ENCODE measurements at places on chromosomes 6 and 20.

DNA sequence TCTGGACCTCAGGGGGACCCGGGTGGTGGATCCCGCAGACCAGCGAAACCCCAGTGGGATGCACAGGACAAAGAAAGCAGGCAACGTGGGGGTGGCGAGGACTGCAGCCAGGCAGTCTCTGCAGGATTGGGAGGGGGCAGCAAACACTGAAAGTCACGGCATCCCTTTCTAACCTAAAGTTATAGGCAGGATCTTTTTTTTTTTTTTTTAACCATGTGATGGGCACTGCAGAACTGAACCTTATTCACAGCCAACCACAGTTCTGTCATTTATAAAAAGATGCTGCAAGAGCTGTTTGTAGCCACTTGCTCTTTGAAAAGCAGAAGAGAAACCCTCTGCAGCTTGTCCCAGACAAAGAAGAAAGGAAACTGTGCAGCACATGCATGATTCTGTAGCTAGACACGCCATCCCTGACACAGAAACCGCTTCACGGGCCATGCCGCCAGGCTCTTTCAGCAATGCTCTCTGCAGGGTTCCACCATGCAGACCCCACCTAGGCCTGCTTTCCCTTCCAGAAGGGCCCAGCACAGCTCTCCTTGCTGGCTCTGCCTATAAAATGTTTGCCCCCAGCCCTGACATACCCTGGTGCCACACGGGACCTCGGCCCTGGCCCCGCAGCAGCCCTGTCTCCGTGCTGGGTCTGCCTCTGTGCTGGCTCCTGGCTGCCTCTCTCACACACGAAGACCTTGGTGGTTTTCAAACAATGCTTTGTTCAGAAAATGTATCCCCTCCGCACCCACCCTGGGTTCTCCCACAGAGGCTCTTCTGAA, 70.8 kb downstream of the PYGB start:
- no peak for DNase-seq

- DNase-seq: no peak
Measured at GRCh38 chr20:5342021-5342420, 25.3 kb upstream of the PROKR2 start.

- DNase-seq: no peak
Measured at GRCh38 chr6:132934496-132934895, 120.1 kb downstream of the RPS12 start.

- DNase-seq: no peak
Measured at GRCh38 chr20:13295637-13296036, 74.6 kb downstream of the ISM1 start.

- DNase-seq: no peak
Measured at GRCh38 chr6:129498950-129499842, 210.8 kb downstream of the ARHGAP18 start.

DNA sequence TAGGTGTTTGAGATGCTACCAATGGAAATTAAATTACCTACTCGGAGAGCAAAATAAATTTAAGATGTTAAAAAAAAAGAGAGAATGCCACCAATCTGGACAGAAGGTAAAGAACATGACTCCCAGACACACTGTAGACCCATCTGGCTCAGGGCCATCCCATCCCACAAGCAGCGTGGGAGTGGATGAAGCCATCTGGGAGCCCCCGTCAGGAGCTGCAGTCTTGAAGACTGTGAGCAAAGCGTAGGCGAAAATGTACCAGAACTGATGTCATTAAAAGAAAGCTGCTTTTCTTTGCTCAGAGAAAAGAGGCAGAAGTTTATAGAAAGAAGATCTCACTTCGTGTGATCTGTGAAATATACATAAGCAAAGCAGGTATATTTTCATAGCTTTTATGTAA, 815.7 kb downstream of the QKI start:
- DNase-seq: no peak

DNA sequence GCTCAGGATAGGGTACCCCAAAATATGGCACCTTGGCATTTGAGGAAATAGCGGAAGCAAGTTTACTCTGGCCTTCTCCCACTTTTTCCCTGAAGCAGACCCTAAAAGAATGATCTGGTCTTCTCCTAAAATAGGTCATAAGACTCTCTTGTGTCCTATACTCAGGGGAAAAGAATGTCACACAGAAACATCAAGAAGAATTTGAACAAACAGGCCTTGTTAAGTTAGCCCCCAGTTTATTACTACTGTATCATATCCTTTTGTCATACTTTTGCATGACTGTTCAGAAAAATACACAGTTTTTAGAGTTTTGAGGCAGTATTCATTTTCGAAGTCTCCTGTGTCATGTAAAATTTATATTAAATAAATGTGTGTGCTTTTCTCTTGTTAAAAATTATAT, 12.5 kb downstream of the TAAR2 start:
- no peak for DNase-seq

GRCh38 chr6:151808371-151809241, 1.1 kb downstream of the ESR1 start:
- no peak for DNase-seq

- DNase-seq: no peak
Measured at GRCh38 chr6:12577124-12577850, 139.3 kb upstream of the PHACTR1 start.

GRCh38 chr6:25054469-25054868, 118.7 kb upstream of the RIPOR2 start:
- no peak for DNase-seq

GRCh38 chr20:60035-60918, 27.2 kb upstream of the DEFB125 start:
- DNase-seq: no peak

- DNase-seq: no peak
Measured at GRCh38 chr6:111418971-111419693, 63.9 kb downstream of the REV3L start.

DNA sequence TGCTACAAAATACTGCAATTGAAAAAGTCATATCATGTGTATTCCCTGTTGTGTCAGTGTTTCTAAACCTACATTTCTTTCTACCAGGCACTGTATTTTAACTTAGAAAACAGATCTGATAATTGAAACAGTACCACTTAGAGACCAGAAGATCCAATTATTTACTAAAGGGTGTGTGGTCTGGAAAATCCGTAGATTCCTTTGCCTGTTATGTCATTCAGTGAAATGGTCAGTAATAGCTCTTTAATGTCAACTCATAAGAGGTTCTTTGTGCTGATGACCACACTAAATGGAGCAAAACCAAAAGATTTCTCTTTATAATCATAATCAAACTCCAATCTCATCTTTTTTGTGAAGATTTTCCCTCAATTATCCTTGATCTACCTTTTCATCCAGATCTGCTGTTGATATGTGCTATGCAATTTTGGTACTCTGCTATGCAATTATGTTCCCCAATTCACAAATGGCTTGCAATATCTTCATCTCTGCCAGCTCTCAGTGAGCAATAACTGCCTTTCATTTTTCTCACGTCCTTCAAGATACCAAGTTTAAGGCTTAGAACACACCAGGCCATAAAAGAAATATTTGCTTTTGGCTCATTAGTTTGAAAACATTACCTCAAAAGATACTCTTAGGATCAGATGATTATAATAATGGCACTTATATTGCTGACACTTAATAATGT, 165.5 kb downstream of the MOXD1 start:
- DNase-seq: no peak

DNA sequence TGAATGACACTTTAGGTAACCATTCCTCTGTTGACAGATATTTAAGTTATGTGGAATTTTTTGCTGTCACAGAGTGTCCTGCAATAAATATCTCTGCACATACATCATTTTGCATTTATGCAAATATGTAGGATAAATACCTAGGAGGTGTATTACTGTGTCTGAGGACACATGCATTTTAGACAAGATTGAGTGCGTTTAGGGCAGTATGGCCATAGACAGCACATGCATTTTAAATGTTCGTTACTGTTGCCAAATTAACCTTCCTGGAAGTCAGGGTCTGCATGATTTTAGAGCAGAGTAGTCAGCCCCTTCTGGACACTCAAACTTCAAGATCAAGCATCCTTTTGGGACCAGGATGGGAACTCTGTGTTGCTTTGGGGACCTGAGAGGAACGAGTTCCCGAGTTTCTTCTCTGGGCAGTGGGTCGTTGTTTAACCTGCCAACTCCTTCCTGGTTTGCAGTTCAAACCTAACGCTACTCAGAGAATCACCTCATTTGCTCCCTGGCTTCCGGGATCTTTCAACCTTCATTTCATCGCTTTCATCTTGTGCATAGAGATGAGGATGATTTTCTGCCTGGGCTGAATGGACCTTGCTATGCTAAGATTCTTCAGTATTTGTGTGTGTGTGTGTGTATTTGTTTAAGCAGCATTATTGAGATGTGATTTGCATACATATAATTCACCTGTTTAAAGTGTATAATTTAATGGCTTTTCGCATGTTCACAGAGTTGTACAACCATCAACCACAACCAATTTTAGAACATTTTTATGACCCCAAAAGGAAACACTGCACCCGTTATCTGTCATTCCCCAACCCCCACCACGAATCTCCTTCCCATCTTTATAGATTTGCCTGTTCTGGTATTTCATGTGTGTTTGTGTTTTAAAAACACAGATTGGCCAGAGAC, 9.8 kb downstream of the BCAS4 start:
- DNase-seq: no peak

DNA sequence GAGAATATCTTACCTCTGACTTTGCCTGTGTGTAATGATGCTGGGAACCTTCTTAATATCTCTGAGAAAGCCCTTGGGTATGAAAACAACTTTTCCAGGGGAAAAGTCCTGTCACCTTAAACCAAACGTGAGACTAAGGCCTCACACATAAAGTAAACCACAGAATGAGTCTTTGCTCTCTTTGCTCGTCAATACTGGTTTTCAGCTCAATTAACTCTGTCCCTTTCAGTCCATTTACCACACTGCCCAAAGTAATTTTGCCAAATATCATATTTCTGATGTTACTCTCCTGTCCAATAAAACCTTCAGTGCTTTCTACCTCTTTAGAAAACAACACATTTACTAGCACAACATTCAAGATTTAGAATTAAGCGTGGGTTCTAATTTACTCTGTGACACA, 100.5 kb upstream of the HMGCLL1 start:
- DNase-seq: no peak

GRCh38 chr6:144768551-144769075, 483.5 kb downstream of the UTRN start:
- DNase-seq: no peak

DNA sequence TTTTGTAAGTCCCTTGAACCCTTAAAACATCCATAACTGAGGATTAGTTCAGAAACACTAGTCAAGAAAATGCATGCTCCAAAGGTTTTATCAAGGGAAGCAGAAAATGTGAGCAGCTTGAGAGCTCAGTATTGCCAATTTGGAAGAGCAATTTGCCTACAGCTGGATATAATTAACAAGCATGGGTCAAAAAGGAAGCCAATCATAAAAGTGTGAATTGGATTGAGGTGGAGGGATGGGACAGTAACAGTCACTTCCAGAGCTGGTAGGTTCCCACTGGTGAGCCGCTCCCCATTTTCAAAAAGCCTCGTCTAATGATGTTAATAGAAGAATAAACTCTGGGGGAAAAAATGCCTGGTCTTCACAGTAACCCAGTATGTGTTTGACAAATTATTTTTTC, 5.0 kb upstream of the PTPRK start:
- DNase-seq: no peak

- no peak for DNase-seq
Measured at GRCh38 chr6:24932832-24933231, 2.9 kb downstream of the RIPOR2 start.

- no peak for DNase-seq
Measured at GRCh38 chr6:15901141-15902115, 227.5 kb upstream of the MYLIP start.

GRCh38 chr6:50442531-50443040, 270.7 kb upstream of the TFAP2D start:
- no peak for DNase-seq

GRCh38 chr20:13922241-13922640, 68.2 kb downstream of the SEL1L2 start:
- no peak for DNase-seq

GRCh38 chr20:63488315-63489251, 10.3 kb downstream of the EEF1A2 start:
- DNase-seq: no peak

GRCh38 chr20:5145365-5146098, 18.7 kb downstream of the CDS2 start:
- DNase-seq: no peak

- no peak for DNase-seq
Measured at GRCh38 chr6:23137611-23138010, 568.2 kb downstream of the HDGFL1 start.

GRCh38 chr6:87701344-87701675, 723 bp downstream of the AKIRIN2 start:
- DNase-seq: no peak

- no peak for DNase-seq
Measured at GRCh38 chr6:73706971-73707370, 11.0 kb downstream of the CD109 start.

DNA sequence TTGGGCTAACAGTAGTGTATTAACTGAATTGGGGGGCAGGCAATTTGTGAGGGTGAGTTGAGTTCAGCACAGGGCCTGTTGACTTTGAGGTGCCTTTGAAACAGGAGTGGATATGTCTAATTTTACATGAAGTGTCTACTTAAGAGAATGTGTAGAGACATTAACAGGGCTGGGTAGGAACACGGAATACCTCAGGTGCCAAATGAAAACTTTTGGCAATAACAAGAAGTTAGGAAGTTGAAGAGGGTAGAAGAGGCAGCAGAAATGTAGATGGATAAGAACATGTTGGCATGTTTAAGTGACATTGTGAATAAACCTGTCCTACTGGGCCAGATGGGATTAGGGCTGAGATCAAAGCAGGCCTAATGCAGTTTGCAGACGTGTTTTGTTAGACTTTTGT, 117.0 kb downstream of the SLC16A10 start:
- DNase-seq: no peak

DNA sequence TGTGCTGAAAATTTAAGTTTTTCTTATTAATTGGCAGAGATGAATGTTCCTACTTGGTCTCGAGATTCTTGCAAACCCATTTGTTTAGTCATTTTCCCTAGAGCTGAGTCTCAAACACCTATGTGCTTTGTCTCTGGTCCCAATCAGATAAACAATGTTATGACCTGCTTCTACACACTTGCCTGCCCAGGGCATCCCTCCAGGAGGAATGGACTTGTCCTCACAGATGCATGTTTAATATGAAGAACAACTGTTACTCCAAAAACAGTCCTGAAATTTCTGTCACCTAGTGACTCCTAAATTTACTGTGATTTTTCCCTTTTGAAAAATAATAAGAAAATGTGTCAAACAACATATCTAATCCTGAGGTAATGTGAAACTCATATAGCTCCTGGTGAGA, 43.7 kb downstream of the HDGFL1 start:
- no peak for DNase-seq

DNA sequence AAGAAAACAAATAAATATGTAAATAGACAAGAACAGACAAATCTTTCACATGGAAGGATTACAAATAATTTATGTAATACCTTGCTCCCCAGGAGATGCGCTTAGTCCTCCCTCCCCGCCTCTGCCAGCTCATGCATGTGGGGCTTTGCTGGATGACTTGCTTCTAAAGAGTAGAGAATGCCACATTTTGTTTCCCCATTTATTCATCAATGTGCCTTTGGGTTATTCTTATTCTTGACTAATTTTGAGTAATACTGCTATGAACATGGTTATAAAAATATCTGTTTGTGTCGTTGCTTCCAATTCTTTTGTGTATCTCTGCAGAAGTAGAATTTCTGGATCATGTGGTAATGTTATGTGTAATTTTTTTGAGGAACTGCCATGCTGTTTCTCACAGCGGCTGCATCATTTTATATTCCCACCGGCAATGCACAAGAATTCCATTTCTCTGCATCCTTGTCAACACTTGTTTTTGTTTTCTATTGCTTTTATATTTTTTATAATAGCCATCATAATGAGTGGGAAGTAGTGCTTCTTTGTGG, 23.8 kb upstream of the DUSP22 start:
- DNase-seq: no peak

Measured in T-helper 9 cell (primary cell).